NCI-H345 (cell line): ENCODE measurements at places on chromosomes 11 and 22.

DNA sequence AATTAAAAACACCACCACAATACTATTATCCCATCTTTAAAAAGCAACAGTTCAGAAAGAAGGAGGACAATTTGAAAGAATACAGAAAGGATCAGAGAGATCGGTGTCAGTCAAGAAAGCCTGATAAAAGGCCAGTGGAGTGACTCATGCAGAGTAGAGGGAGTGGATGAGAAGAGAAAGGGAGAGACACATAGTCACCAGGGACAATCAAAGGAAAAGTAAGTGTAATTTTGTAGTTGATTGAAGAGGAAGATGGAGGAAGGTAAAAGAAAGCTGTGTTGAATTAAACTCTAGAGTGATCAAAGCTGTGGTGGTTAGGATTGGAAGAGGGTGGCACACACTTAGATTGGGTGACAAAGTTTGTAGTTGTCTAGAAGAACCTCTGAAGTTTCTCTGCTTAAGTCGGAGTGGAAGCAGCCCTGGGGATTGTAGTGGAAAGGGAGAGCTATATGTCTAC, 14.1 kb downstream of the SPECC1L start:
- no peak for DNase-seq

- DNase-seq = no peak
Observed at GRCh38 chr11:114970927-114971645, 292.8 kb downstream of the NXPE2 start.

- no peak for DNase-seq
Observed at GRCh38 chr11:20771681-20772080, 102.3 kb downstream of the NELL1 start.

GRCh38 chr11:11416502-11416901, 63.5 kb upstream of the CSNK2A3 start:
- DNase-seq = no peak

- no peak for DNase-seq
Observed at GRCh38 chr11:88308576-88308975, 29.0 kb downstream of the CTSC start.

- no peak for DNase-seq
Observed at GRCh38 chr22:21026783-21027692, 5.3 kb downstream of the SLC7A4 start.

- DNase-seq = no peak
Observed at GRCh38 chr11:4639931-4640330, 2.7 kb downstream of the OR51D1 start.

DNA sequence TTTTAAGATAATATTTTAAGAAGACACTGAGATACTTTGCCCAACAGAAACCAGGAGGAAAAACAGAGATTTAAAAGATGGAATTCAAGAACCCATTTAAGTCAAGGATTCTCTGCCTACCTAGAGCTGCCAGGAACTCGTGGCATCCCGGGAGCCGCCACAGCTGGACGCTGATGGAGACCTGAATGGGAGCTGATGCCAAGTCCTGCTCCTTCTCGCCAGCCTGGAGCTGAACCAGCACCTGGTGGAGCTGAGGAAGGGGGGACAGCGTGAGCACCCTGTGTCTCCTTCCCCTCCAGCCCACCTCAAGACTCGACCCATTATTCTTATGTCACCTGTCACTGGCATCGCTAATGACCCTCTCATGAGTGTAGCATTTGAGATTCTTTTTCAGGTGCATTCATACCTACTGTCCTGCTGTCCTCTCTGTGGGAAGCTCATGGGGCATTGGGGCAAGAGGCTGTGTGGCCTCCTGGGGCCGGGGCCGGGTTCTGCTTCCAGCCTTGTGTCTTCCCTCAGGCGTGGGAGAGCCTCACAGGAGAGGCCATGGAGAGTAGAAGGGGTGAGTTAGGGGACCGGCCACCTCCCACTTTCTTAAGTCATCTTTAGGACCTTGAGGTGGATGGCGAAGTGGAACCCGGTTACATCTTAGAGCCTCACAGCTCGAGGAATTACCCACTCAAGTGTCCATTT, 70.8 kb upstream of the PITPNB start:
- no peak for DNase-seq

GRCh38 chr22:36546932-36547331, 18.0 kb upstream of the EIF3D start:
- no peak for DNase-seq

- no peak for DNase-seq
Observed at GRCh38 chr11:75851203-75851602, 36.2 kb downstream of the UVRAG start.

- no peak for DNase-seq
Observed at GRCh38 chr11:66293777-66294625, 2.3 kb downstream of the TMEM151A start.

DNA sequence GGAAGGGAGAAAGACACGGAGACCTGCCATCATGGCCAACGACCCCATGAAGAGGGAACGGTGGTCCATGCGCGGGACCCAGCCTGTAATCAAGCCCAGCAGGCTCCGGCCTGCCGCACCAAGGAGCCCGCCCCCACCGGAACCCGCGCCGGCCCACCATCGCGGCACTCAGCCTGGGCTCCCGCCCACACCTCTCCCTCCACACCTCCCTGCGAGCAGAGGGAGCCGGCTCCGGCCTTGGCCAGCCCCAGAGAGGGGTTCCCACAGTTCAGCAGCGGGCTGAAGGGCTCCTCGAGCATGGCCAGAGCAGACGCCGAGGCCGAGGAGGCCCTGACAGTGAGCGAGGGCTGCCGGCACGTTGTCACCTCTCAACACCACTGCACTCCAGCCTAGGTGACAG, 1302.8 kb upstream of the CNTN5 start:
- DNase-seq = no peak

GRCh38 chr11:15911377-15912044, 444.8 kb downstream of the SOX6 start:
- peak; percentile 52 for DNase-seq

- peak; percentile 56 for DNase-seq
Observed at GRCh38 chr11:61967924-61968757, 707 bp upstream of the FTH1 start.

DNA sequence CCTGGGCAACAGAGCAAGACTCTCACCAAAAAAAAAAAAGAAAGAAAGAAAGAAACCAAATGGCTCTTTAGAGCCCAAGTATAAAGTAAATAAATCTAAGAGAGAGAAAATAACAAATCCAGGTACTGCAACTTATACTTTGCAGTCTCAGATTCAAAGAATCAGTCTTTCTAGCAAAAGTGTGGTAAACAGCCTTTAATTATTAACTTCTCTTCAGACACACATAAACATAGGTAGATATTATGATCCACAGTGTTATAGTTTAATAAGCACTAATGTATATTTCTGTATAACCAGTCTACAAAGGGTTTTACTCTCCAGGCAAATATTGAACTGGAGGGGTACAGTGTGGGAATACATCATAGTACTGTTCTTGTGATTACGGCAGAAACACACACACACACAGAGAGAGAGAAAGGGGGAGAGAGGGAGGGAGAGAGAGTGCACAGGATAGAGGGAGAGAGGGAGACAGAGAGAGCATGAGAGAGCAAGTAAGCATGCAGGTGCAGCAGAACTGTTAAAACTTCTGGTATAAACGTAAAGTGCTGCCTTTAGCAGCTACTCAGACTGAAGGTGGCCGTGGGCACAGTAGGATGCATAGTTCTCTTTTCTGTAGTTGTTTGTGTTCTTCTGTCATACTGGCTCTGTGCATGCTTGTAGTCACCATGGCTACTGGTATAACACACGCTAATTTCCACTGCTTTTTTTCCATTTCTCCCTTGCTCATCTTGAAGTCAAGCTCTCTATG, 32.3 kb downstream of the MTMR2 start:
- no peak for DNase-seq

DNA sequence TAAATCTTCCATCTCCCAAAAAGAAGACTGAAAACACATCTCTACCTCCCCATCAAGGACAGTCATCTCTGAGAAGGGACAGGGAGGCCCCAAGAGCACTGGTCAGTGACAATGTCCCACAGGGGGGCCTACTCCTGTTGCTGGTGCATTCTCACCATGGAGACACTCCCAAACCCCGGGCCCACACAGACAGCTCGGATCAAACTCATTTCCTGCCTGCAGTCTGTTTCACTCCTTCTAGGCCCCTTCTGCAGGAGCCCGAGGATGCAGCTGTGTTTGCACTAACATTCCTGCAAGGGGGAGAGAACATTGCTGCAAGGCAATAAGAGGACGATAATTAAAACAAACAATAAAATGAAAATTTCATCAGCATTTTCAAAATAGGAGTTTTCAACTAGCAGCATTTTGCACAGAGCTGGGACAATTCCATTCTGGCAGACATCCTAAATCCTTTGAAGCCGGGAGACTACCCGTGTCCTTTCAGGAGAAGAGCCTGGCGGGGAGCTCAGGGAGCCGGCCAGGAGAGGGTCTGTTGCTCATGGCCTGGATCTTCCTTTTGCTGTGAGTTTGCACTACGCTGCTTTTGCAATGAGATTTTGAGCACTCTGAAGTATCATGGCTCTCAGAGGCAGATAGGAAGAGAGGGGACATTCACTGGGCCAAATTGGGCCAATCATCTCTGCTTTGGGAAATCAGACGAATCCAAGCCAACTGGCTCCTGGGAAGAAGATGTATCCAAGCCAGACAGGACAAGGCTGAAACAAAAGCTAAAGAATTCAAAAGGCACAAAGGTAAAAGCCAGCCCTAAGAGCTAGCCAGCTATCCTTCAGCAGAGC, 33.2 kb downstream of the SPATA19 start:
- no peak for DNase-seq

DNA sequence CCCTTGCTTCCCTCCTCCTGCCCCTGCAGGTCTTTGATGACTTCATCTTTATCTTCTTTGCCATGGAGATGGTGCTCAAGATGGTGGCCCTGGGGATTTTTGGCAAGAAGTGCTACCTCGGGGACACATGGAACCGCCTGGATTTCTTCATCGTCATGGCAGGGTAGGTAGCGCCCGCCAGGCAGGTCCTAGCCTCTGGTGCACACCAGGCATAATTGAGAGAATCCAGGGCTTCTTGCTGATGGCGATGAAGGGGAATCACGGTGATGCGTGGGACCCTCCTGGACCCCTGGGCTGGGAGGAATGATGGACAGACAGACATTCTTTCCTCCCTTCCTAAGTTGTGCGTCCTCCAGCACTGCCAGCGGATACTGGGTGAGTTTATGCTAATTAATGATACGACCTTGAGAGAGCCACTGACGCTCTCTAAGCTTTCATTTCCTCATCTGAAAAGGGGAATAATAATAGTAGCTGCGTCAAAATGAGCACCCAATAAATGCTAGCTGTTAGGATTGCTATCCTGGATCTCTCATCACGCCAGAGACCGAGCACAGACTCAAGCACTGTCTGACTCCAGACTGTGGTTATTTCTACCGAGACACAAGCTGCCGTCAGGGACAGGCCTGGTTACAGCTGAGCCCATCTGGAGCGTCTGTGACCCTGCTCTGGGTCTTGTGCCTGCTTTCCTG, 30.1 kb downstream of the CACNA1I start:
- no peak for DNase-seq

GRCh38 chr11:313787-314553, at the start of gene IFITM1:
Gene IFITM1 (plus strand): TSS chr11:314040. CDS start chr11:314171, 131 bp downstream.
- DNase-seq = no peak

GRCh38 chr11:68966894-68967780, 13.6 kb downstream of the MRGPRD start:
- DNase-seq = no peak

DNA sequence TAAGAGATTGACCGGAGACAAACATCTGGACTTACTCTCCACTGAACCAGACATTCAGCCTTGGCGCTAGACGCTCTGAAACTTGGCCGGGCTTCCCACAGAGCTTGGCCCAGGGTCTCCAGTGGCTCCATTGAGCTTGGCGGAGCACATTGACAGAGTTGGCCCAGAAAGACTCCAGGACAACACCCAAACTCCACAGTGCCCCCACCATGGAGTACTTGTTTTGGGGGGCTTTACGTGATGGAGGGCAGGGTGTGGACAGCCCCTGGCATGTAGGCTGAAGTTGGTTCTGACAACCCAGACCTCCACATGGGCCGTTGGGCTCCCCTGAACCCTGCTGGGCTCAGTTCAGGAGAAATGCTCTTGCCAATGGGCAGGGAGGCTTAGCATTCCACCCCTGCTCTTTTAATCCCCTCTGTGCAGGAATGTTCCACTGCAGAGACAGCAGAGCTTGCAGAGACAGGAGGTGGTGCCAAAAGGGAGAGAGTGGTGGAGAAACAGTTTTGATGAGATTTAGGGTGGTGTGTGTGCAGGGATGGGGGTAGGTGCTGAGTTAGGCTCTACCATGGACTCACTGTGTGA, 102.4 kb upstream of the TIMP3 start:
- DNase-seq = no peak

DNA sequence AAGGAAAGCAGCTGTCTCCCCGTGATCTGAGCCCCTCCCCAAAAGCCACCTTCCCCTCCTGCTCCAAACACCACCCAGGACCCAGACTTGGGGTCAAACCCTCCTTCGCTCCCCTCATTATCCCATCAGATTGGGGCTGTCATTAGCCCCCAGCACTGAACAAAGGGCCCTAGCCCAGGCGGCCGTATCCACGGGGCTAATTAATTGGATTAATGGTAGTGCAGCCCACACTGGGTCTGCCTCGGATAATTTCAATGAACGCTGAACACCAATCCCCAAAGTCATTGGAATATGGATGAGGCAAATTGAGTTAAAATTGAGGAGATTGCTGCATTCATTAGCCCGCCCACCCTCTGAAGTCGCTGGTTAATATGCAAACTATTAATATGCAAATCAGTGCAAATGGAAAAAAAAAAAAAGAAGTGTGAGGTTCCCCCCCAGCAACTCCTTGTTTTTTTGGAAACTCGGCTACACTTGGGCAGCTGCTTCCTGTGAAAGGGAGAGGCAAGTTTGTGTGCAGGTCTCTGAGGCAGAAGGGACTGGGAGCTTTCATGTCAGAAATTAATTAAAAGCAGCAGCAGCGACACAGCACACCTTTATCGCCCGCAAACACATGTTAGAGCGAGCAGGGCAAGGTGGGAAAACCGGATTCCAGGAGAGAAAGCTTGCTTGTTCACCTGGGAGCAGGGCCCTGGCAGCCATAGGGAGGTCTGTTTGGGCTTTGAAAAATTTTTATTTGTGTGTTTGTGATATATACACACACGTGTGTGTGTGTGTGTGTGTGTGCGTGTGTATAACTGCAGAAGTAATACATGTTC, 517.8 kb downstream of the MIAT start:
- no peak for DNase-seq

GRCh38 chr11:68598816-68599653, 85.3 kb upstream of the GAL start:
- no peak for DNase-seq

- no peak for DNase-seq
Observed at GRCh38 chr11:45920531-45921477, 1.7 kb upstream of the LARGE2 start.

DNA sequence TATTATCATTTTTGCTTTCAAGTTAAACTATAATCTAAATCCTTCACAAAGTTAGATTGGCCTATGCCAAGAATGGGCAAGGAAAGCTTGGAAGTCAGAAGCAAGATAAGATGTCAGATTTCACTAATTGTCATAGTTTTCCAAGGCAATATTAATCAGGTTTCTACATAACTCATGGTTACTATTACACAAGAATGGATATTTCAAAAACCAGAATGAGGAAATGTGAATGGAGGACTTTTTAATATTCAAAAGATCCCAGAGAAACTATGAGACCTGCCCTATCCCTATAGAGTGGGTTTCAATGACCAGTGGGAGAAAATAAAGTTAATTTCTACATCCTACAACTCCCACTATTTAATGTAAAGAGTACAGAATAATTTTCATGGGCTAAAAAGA, 203.2 kb downstream of the CASP12 start:
- no peak for DNase-seq

GRCh38 chr11:114136686-114137640, 77.5 kb downstream of the ZBTB16 start:
- DNase-seq = no peak

- no peak for DNase-seq
Observed at GRCh38 chr11:72234514-72234830, 9.5 kb downstream of the PHOX2A start.

- DNase-seq = no peak
Observed at GRCh38 chr11:3970108-3970507, 114.6 kb downstream of the STIM1 start.

GRCh38 chr11:122981388-122982264, at the start of gene BSX:
Gene BSX (minus strand): TSS chr11:122981834. CDS start chr11:122981671, 163 bp downstream.
- DNase-seq = no peak
